ENCODE measurements at places on chromosomes 1 and 21.

DNA sequence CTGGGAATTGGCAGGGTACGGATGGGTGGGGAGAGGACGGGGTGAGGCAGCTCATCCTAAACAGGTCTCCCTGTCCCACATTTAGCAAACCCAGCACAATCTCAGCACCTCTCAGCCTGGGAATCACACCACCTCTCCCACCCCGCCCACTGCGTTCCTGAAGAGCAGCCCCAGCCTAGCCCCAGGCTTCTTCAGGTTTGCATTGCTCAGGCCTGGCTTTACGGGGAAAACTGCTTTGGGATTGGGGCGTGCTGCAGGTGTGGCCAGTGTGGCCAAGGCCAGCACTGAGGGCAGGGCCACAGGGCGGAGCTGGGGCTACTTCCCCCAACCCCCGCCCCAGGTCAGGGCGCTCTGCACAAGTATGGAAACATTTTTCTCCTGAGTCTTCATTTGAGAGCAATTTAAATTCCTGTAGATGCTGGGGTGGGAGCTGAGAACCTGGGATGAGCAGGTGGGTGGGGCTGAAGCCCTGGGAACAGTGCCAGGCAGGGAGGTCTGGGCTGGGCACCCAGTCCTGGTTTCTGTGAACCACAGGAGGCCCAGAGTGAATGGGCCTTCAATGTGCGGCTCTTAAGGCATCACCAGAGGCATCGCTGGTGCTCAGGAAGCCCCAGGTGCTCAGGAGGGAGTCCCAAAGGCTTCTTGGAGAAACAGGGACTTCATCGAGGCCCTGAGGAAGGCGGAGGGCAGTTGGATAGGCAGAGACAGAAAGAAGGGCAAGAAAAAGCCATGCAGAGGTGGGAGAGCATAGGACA lies 24.1 kb downstream of the TNNT2 start:
- DNase-seq = no peak

GRCh38 chr1:234040446-234041317 lies 136.2 kb downstream of the SLC35F3 start:
- no peak for DNase-seq

DNA sequence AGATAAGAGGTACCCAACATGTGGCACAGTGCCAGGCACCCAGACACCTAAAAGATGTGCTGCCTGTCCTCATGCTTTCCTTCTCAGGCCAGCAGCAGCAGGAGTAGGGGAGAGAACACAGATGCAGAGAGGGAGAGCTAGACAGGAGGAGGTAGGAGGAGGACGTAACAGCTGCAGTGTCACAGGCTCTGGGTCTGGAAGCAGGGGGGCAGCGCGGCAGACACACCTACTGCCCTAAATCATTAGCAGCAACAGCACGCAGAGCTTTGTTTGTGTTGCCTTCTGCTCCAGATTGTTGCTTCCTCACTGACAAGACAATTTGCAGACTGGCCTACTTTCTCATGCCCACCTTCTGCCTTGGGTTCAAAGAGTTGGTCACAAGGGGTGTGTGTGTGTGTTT lies 196.7 kb upstream of the DAB1 start:
- DNase-seq = no peak

DNA sequence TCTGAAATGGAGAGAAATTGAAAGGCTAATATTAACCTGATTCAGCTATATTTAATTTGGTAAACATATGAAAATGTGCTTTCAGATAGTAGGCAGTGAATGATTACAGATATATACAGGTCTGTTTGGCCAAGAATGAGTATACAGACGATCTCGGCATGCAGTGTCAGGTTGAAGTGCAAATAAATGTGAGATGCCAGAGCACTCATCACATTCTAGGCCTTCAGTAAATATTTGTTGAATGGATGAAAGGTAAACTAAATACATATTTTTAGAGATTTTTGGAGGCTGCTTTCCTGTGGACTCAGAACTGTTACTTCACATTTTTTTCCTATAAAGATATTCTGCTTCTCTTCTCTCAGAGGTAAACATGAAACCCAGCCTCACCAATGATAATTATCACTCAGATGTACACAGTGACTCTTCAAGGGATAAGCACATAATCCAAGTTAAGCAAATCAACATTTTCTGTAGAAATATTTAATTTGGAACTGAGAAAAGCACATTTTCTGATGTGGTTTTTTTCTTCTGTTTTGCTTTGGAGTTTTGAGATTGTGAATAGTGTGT lies 702.9 kb downstream of the BRINP3 start:
- DNase-seq = no peak

- no peak for DNase-seq
Measured at GRCh38 chr1:77475641-77476040, 193.8 kb downstream of the AK5 start.

DNA sequence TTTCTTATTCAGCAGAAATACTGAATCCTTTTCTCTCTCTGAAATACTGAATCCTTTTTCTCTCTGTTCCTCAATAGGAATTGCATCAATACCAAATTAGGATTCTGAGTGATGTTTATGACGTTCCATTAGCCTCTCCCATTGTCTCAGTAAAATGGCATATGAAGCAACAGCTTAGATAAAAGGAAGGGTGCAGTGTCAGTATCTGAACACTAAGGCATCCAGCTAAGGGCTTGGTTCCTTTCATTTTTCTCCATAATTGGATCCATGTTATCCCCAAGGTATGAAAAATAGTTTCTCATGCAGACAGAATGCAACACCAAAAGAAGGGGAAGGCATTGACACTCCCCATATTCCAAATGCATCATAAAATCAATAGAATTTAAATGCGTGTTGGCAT lies 61.5 kb upstream of the RAVER2 start:
- DNase-seq = no peak

GRCh38 chr1:186283374-186283773 lies 91.7 kb downstream of the TPR start:
- no peak for DNase-seq

DNA sequence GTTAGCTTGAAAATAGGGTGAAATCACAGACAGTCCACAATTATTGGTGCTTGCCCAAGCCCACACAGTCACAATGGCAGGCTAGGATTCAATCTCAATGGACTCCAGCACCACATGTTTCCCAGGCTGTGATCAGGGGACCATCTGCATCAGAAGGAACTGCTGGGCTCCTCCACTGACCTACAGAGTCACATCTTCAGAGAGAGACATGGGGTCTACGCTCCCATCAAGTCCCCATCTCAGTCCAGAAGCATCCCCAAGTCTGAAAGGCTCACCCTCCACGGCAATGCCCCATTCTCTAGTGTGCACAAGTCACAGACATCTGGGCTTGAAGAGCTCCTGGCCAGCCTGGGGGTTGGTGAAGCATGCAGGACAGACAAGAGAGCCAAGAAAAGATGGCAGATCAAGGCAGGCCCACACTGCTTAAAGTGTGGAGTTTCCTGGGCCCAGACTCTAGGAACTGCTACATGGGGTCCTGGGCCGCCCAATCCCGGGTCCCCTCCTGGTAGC lies 262.5 kb downstream of the NPHP4 start:
- no peak for DNase-seq

DNA sequence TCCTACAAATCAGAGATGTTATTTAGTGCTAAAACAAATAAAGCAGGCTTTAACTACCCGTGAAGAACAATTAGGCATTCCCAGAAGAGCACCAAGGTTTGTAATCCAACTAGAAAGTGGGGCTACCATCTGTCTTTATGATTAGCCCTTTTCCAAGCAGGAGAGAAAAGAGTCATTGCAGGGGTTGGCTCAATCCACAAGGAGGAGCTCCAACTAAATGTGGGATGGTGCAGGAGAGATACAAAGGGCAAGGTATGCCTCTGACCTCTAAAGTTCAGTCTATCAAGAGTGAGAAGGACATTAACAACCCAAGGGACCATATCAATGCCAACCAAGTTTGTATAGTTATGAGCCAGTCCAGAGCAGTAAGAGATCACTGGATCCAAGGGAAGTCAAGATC lies 382.7 kb upstream of the DUSP10 start:
- no peak for DNase-seq

GRCh38 chr1:118925651-118926050 lies 62.5 kb downstream of the TBX15 start:
- DNase-seq = no peak

GRCh38 chr1:244833734-244834542 lies 1.5 kb upstream of the COX20 start:
- peak; percentile 60 for DNase-seq

- no peak for DNase-seq
Measured at GRCh38 chr1:165637427-165637826, 6.4 kb downstream of the MGST3 start.

- DNase-seq = no peak
Measured at GRCh38 chr1:209041927-209042326, 541.6 kb upstream of the CAMK1G start.

GRCh38 chr1:40794974-40795715 lies 11.6 kb downstream of the KCNQ4 start:
- DNase-seq = no peak

- DNase-seq = no peak
Measured at GRCh38 chr1:171424494-171424893, 60.8 kb upstream of the PRRC2C start.

DNA sequence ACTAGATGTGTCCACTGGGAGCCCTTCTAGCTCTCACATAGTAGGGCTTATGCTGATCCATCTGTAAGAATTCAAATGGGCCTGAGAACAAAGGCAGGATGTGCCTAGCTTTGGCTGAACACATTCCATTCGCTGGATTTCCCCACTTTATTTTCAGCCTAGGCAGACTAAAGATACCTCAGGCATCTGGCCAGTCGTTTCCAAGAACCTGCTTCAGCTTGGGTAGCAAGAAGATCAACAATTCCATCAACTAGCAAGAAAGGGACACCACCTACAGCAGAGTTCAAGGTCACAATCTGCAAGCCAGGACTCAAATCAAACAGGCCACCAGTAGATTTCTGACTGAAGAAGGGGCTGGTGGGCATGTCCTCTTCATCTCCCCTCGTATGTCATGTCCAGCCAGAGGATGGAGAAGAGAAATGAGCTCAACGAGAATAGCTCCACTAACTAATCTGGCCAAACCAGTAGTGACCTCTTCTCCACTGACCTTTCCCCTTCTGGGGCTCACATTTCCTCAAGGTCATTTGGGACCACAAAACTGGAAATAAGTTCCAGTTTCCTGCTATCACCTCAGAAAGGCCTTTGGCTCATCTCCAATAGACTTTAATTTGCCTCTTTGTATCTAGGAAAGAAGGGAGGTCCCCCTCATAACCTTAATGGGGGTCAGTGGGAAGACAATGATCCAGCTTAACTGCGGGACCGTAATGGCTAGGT lies 14.2 kb downstream of the TXNIP start:
- no peak for DNase-seq

GRCh38 chr1:17193222-17194132 lies 11.5 kb upstream of the PADI1 start:
- DNase-seq = no peak

GRCh38 chr1:87844251-87844650 lies 515.6 kb downstream of the LMO4 start:
- no peak for DNase-seq

DNA sequence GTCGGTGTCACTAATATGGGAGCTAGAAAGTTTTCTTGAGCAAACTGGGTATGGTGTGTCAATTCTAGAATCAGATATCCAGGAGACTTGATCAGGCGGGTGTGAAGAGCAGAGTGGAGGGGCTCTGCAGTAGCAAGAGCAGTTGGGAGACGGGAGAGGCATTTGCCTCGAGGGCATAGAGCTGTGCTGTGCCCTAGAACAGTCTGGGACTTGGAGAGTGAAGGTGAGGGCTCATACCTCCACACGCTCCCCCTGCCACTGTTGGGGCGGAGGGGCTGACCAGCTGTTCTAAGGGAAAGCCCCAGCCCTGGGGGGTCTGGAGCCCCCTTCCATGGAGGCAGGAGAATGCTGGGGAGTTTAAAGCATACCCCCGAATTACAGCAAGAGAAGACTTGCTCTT lies 33.8 kb downstream of the SIM2 start:
- no peak for DNase-seq

DNA sequence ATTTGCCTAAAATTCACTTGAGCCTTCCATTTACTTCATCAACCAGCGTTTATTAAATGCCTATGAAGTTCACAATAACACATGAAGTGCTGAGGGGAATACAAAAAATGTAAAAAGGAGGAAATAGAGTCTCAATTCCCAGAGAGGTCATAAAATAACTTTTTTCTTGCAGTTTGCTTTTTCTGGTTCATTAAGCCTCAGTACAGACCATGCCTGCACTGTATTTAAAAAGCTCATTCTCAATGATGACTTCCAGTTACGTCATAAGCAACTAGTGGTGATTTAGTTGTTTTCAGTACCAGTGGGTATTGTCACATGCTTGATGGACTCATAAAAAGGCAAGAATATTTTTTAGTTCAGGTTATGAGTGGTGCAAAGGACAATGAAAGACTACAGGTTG lies 160.1 kb upstream of the UBE2U start:
- no peak for DNase-seq

DNA sequence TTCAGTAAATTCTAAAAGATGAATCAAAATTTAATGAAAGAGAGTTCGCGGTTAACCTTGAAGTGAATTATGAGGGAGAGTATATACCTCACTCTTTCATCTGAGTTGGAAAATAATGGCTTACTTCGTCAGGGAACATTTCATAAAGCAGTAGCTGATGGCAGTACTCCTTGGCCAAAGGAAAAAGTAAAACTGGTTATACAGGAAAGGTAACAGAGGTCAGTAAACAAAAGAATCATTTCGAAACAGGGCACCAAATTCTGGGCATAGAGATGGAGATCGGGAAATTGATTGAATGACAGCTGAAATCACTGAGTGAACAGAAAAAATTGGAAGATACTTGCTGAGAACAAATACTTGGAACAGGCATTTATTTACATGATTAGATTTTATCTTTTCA lies 199.0 kb downstream of the OLFM3 start:
- no peak for DNase-seq

GRCh38 chr1:189117072-189117770 lies 1360.4 kb downstream of the BRINP3 start:
- no peak for DNase-seq

DNA sequence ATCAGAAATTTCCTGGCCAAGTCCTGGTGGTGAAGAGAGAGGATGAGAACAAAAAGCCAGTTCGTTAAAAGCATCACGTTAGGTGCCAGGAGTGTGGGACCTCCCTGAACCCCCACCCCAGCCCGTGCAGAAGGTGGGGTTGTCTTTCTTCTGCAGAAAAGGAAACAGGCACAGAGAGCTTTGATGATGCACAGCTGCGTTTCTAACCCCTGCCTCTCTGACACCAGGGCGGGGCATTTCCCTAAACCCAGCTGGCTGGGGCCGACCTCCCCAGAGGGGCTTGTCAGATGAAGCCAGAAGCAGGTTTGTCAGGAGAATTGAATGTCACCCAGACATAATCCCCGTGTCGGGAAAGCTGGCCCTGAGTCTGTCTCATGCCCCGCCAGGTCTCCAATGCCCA lies 189.3 kb upstream of the EDN2 start:
- no peak for DNase-seq

- DNase-seq = no peak
Measured at GRCh38 chr1:17122521-17123164, 3.4 kb upstream of the PADI2 start.

- no peak for DNase-seq
Measured at GRCh38 chr1:111513410-111514020, 10.1 kb upstream of the ADORA3 start.

DNA sequence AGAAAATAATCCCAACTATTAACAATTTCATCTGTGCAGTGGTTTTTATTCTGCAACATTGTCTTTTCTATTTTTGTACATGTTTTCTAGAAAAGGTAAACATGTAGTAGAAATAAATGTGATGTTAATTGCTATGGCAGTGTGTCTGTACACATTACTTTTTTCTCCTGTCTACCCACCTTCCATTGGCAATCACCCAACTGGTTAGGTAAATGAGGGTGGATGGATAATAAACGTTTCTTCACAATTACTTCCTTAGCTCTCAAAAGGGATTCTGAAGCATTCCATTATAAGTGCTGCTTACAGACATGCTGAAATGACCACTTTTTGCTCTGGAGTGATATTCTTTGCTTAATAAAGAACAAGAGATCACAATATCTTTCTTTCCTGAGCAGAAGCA lies 61.4 kb downstream of the MAGI3 start:
- no peak for DNase-seq

All from hepatic stellate cell (primary cell).